T-helper 17 cell (primary cell): ENCODE measurements at places on chromosomes 2 and 18.
A peak's percentile ranks its signal among the peaks of the same experiment; 100 is the strongest.

DNA sequence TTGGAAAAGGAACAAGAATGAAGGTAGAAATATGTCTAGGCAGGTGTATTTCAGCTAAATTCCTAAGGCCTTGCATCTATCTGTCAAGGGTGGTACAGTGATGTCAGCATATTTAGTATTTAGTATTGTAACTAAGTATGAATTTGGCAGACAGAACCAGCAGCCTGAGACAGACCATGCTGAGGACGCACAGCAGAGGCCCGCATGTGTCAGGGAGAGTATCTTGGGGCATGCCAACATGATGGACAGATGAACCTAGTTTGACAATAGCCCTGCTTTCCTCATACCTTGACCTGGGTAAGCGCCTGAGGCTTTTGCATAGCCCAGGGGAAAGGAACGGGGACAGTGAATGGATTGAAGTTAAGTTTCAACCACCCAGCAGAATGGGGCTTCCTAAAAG lies 33.8 kb upstream of the OSR1 start:
- no peak for DNase-seq

DNA sequence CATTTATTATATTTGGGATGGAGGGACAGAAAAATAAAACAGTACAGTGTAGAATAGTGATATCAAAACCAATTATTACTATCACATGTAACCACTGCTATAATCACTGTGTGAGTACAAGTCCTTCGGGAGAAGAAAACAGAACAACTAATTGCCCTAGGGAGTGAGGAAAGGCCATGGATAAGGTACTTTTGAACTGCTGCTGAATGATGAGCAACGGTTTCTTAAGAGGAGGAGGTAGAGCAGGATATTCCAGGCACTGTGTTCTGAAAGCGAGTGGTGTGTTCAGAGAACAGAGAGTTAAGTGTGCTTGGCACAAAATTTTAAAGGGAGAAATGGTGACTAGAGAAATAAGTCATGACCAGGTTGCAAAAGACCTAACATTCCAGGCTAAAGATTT lies 134.2 kb downstream of the CALCRL start:
- no peak for DNase-seq

- no peak for DNase-seq
These were observed 16.4 kb upstream of the LPIN2 start for GRCh38 chr18:3029215-3029952.

DNA sequence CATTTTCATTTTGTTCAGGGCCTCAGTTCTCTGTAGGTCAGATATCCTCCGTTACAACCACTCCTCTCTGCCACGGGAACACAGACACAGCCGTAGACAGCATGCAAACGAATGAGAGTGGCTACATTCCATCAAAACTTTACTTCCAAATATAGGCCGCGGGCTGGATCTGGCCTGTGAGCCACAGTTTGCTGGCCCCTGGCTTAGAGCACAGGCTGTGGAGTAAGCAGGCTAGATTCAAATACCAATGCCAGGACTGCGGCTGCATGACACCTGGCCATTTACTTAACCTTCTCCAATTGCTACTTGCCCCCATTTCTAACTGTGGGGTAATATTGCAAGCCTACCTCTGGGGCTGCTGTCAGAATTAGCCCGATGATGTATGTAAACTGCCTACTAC lies 325.8 kb upstream of the POU3F3 start:
- DNase-seq: no peak

DNA sequence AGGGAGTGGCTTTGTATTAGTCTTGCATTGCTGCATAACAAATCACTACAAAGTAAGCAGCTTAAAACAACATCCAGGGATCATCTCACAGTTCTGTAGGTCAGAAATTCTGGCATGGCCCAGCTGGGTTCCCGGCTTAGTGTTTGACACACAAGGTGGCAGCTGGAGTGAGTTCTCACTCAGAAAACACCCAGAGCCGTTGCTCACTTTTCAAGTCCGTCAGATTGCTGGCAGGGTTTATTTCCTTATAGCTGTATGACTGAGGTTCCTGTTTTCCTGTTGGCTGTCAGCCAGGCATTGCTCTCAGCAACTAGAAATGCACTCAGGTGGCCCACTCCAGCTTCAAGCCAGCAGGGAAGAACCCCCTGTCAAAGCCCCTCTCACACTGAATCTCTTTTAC lies 324.1 kb downstream of the CCDC178 start:
- no peak for DNase-seq

DNA sequence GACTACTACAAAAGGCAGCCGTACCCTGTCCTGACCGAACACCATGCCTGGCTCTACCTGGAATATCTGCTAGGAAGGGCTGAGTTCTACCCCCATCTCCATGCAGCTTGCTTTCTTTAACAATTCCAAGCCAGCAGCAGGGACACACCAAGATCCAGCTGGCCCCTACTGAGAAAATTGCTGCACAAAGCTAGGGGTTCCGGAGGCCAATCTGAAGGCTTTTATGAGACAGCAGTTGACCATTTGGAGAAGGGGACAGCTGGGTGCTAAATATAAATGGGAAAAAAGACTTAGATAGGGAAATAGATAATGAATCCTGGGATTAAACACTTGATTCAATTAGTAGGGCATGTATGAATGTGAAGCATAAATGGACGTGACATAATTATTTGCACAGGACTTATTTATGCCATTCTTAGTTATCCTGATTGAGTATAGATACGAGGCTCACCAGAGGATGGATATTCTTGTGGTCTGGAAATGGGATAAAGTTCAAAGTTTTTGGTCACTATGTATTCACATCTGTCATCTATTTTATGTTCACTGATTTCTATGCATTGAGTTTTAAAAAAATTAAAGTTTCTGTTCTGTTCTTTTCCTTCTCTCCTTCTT lies 204.0 kb downstream of the ZNF521 start:
- DNase-seq: no peak

DNA sequence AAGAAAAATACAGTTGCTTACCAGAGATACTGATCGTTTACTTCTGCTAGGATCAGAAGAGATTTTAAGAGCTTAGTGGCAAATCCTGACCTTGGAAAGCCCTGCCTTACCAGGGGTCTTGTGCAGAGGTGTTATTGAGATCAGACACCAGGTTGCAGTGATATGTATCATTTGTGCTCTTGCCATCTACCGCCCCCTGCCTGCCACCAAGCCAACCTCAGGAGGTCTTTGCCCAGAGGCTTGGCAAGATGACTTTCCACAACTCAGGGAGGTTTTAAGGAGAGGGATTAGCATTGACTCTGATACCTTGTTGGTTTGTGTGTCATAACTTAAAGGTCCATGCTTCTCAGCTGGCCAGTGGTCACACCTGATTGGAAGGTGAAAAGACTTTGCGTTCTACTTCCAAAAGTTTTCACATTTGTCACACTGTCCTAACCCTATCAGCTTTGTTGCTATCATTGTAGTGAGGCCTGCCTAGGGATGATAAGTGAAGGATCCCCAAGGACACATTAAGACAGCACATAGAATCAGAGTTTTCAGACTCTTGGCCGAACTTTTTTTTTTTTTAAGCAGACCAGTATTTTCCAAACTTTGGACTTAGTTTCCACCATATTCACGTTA lies 46.2 kb upstream of the MGAT5 start:
- peak; percentile 59 for DNase-seq

DNA sequence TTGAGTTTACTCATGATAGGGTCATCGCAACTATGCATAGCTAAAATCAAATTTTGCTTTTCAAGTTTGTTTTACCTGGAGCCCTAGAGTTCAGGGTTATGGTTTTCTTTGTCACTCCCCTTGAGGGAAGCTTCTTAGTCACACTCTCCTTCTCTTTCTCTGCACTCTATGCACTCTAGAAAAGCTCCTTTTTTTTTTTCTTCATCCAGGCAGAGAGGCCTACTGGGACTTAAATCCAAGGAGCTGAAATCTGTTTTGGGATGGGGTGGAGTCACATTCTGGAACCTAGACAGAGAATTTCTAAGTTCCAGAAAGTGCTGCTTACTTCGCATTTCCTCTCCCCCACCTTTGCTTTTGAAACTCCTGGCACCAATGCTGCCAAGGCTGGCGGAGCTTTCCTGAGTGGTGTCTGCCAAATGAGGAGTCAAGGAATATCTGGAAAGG lies 19.1 kb upstream of the IL18R1 start:
- DNase-seq: no peak

- DNase-seq: no peak
These were observed 21.5 kb downstream of the DYSF start for GRCh38 chr2:71474744-71475397.

DNA sequence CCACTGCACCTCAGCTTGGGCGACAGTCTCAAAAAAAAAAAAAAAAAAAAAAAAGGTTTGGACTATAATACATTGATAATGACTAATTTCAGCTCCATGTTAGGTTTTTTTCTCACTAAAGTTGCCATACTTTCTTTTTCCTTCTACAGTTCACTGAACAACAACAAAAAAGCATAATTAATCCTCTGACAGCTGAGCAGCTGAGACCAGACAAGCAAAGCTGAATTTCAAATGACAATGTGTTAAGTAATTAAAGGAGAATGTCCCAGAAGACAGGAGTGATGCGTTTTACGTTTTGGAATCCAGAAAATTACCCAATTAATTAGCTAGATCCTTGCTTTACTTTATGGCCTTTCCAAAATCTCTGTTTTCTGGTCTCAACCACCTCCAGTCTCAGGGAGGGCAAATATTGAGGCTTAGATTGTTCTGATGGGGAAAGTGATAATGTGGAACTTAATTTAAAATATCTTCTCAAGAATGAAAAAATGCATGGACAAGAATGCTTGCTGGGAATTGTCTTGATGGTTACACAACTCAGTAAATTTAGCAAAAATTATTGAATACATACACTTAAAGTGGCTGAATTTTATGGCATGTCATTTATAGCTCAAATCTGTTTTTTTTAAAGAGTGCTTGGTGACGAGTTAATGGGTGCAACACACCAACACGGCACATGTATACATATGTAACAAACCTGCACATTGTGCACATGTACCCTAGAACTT lies 17.4 kb upstream of the RMDN2 start:
- no peak for DNase-seq

- DNase-seq: no peak
These were observed 57.6 kb upstream of the ZNF532 start for GRCh38 chr18:58806826-58807714.

DNA sequence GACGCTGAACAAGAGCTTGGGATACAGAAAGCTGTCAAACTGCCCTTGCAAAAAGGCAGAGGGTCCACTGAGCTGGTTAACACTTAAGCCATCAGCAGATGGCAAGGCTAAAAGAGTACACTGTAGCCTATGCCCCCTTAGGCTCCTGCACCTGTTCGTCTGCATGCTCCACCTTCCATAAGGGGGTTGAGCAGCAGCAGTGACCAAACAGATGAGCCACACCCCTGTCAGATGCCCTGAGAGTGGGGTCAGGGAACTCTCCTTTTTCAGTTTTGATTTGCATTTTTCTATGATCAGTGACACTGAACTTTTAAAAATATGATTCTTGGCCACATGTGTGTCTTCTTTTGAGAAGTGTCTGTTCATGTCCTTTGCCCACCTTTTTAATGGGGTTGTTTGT lies 402.5 kb upstream of the FAM98A start:
- no peak for DNase-seq

DNA sequence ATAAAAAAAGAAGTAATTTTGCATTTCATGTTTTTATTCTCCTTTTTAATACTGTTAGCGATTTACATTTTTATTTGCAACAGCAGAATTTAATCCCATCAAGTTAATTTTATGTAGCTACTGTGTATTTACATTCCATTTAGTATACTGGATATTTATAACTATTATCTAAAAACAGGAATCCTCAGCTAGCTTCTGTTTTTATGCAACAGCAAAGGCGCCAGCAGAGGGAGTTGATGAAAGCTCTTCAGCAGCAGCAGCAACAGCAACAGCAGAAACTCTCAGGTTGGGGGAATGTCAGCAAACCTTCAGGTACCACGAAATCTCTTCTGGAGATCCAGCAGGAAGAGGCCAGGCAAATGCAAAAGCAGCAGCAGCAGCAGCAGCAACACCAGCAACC lies 26.2 kb upstream of the SNORC start:
- DNase-seq: no peak

DNA sequence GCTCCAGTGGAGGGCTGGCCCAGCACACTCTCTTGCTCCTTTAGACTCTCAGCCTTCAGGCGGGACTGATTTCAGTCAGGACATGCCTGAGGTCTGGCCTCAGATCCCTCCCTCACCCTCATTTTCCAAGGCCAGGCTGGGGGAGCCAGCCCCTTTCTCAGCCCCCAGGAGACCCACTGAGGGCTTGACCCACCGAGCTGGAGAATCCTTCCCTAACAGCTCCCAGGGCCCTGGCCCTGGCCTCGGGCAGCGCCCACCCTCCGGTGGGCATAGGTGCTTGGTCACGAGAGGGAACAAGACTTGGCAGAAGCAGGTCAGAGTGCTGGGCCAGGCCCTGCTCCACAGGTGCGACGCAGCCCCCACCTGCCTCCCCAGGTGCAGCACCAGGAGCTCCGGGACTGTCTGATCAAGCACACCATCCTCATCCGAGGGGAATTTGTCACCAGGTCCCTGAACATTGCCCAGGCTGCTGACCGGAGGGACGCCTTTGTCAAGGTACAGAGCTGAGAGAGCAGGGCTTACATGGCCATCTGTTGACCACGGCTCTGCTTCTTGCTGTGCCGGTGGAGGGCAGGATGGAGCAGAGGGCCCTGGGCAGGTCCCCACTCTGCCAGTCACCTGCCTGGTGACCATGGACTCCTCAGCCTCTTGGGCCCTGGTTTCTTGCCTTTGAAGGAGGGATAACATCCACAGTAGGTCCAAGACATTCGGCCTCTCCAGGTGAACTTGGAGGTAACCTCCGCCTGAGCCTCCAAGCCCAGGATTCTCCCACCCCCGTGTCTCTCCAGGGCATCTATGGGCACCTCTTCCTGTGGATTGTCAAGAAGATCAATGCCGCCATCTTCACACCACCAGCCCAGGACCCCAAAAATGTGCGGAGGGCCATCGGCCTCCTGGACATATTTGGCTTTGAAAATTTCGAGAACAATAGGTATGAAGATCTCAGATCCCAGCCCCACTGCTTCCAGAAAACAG lies 46.3 kb downstream of the MYO7B start:
- DNase-seq: no peak

DNA sequence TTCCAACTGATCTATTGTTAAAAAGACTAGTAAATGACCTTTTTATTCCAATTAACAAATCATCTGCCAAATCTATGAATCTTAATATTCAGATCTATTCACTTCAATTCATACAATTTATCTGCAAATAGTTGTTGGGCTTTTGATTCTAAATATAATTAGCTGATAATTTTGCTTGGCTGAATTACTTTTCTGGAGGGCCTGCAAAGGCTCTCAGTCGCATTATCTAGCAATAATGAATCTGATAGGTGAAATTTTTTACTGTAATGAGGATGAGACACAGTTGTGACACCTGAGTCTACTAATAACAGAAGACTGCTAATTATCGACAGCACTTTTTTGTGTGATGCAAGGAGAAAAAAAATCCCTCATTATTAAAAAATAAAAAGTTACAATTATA lies 565.1 kb downstream of the ZEB2 start:
- no peak for DNase-seq
